Motor neuron (in vitro differentiated cells): ENCODE measurements at places on chromosomes 12 and 14.
A peak's percentile ranks its signal among the peaks of the same experiment; 100 is the strongest.

- ATAC-seq = no peak
These were observed 46.0 kb downstream of the TBK1 start for GRCh38 chr12:64497903-64498302.

DNA sequence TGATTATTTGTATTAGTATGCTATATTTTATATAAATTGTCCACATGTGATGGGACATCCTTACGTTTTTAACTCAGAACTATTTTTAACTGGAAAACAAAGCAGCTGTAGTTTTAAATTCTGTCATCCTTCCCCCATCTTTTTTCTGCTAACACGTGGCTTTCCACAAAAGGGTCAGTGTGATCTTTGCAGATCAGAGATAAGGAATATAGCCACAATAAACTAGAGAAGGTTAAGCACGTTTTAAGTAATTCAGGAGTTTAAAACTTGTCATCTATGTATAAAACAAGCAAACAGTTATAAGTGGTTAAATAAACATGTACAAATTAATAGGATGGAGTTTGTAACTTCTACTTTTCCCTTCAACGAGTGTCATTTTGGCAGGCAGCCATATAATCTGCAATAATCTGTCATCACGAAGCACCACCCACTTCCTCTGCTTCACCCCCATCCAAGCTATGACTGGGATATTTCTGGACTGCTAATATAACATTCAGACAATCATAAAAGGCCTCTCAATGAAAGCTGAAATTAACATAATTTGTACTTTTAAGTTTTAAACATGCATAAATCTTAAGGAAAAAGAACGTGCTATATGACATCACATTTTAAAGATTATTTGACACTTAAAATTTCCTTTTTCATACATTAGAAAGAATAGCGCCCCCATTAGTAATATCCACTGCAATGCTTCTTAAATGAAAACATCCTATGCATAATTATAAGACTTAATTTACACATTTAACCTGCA, 15.3 kb downstream of the TAOK3 start:
- ATAC-seq = no peak

DNA sequence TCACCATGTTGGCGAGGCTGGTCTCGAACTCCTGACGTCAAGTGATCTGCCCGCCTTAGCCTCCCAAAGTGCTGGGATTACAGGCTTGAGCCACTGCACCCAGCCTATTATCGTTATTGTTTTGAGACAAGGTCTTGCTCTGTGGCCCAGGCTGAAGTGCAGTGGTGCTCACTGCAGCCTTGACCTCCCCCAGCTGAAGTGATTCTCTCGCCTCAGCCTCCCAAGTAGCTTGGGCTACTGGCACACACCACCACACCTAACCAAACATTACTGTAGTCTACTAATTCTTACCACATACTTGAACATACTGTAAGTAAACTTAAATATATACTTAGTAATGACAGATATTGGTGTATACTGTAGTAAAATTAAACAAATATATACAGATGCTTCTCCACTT, 4.5 kb upstream of the CDCA4 start:
- ATAC-seq = no peak

DNA sequence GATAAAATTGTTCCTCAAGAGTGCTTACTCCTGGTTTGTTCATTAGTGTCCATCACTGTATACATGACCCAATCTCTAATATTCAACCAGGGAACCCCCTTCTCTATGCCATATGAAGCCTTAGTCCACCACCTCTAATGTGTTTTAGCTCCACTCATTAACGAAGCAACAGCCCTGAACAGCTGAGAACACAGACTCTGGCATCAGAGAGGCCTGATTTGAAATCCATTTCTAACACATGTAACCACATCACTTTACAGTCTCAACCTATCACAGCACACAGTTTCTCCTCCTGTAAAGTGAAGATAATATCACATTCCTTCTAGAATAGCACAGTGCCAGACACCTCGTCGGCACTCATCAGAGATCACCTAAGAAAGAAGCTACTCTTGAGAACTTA, 64.3 kb downstream of the C2CD5 start:
- ATAC-seq = no peak

DNA sequence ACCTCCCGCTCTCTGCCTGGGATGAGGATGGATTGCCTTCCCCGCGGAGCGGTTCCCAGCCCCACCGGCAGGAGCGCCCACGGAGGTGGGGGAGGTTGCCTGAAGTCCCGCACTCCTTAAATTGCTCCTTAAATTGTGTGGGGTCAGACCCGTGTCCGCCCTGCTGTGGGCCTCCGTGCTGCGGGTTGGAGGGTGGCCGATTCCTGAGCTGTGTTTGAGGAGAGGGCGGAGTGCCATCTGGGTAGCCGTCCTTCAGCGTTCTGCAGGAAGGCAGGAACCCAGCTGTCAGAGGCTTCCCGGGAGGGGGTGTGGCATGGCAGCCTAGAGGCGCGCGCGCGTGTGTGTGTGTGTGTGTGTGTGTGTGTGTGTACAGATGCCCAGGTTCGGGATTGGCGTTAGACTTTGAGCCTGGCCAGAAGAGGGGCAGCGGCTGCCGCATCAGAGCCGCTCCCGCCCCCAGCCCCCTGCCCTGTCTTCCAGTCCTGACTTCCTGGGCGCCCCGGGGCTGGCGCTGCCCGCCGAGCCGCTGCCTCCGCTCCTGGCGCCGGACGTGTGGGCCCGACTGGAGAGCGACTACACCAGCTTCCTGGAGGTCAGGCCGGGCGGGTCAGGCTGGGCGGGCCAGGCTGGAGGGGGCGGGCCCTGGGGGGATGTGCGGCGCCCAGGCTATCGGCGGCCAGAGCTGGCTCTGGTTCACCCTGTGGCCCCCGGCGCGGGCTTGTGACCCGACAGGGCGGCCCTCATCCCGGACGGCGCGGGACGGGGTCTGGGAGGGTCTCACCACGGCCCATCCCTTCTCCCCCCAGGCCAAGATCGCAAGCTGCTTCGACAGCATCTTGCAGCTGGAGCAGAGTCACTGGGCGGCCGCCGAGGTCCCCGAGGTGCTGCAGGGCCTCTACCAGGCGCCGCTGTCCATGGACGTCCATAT, 9.2 kb downstream of the EXOC3L4 start:
- ATAC-seq = peak; percentile 57

DNA sequence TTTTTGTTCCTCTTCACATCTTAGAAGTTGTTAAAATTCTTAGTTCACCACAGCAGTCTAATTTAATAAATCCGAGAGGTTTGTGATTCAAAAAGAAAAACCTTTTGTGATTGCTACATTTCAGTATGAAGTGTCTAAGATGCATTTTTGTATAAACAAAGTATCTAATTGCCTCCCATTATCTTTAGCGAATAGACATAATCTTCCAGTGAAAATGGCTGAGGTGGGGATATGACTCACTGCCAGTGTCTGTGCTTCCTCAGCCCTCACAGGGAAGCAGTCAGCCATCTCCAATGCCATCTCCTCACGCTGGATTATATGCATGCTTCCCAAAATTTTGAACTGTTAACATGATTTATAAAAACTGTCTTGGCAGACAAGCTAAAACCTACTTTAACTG, 7.6 kb downstream of the GCH1 start:
- no peak for ATAC-seq

DNA sequence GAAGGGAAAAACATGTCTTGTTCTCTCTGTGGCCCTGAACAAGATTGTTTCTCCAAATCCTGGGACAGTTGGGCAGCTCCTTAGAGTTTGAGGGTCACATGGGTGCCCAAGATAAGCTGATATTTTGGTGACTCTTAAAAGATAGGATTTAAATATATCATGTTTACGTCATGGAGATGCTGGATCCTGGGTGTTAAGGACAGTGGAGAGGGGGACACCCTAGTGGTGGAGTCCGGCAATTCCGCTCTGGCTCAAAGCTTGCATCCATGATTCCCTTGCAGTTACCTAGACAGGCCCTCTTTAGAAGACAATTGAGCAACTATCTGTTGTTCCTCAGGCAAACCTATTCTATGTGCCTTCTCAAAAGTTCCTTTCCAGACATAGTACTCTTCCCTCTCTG, 101.8 kb downstream of the CMKLR1 start:
- no peak for ATAC-seq

GRCh38 chr14:92886337-92886736, 36.6 kb upstream of the CHGA start:
- peak; percentile 29 for ATAC-seq

- peak; percentile 95 for ATAC-seq
These were observed 19.5 kb downstream of the ATF7IP start for GRCh38 chr12:14384783-14385638.

DNA sequence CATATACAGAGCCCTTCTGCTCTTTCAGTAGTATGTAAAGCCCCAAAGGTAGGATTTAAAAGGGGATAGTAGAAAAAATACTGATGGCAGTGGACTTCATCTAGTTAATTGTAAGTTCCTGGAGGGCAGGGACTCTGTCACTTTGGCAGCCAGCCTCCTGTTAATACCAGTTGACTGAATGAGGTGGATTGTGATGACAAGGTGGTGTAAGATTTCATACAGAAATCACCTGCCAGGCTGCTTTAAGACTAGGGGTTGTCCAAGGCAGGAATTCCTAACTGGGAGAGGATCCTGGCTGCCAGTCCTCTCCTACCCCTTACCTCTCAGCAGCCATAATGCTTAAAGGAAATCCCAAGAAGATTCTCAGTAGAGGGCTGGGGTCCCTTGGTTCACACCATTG, 7.3 kb downstream of the DYRK2 start:
- no peak for ATAC-seq

GRCh38 chr14:37720131-37720530, 124.7 kb downstream of the TTC6 start:
- ATAC-seq = no peak

- no peak for ATAC-seq
These were observed 371.9 kb downstream of the ATP23 start for GRCh38 chr12:58313091-58313855.

- no peak for ATAC-seq
These were observed 27.2 kb downstream of the KRT80 start for GRCh38 chr12:52164624-52165023.

- ATAC-seq = no peak
These were observed 14.2 kb upstream of the RNASE3 start for GRCh38 chr14:20877016-20877415.

DNA sequence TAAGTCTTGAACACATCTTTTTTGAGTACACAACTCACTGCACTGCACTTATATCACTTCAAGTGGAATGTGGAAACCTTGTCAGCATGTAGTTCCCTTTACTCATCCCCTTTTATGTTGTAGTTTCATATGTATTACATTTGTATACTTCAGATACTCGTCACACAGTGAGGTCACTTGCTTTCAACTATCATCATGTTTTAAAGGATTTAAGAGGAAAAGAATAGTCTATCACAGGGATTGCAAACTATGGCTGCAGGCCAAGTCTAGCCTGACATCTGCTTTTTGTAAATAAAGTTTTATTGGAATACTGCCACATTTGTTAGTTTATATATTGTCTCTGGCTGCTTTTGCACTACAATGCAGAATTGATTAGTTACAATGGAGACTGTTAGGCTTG, 24.3 kb downstream of the CNOT2 start:
- ATAC-seq = peak; percentile 49

- ATAC-seq = no peak
These were observed 3.1 kb upstream of the TXNRD1 start for GRCh38 chr12:104212516-104212915.

GRCh38 chr12:114676142-114676741, 7.7 kb downstream of the TBX3 start:
- no peak for ATAC-seq

DNA sequence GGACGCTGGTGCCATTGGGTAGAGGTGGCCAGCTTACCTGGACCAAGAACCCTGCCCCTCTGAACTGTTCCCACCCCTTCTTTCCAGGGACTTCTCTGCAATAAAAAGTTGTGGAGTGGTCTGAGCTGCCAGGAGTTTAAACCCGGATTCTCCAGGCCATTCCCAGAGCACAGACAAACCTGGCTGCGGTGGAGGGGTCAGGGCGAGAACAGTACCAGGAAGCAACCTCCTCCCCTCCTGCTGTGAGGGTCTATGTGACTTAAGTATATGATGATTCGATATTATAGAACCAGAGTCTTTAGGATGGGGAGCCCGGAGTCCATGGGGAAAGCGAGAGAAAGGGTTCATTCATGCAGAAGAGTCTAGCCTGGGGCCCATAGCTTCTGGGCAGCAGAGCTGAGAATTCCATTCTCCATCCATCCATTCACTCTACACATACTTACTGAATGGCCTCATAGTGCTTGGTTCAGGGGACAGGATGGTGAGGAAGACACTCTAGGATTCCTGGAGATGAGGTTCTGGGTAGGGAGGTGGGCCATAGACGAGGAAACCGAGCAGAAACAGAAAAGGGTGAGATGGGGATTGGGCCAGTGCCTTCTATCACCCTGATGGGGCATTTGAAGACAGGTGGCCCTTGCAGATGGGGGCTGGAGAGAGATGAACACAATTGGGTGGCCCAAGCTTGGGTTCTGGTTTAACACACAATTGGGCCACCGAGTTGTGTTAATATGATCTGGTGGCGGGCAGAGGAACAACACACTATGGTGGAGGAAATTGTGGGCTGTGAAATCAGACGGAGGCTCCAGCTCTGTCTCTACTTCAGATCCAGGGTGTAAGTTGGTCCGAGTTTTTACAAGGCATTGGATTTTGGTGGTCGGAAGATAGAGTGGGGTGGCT, 5.2 kb downstream of the KRT86 start:
- ATAC-seq = peak; percentile 11

DNA sequence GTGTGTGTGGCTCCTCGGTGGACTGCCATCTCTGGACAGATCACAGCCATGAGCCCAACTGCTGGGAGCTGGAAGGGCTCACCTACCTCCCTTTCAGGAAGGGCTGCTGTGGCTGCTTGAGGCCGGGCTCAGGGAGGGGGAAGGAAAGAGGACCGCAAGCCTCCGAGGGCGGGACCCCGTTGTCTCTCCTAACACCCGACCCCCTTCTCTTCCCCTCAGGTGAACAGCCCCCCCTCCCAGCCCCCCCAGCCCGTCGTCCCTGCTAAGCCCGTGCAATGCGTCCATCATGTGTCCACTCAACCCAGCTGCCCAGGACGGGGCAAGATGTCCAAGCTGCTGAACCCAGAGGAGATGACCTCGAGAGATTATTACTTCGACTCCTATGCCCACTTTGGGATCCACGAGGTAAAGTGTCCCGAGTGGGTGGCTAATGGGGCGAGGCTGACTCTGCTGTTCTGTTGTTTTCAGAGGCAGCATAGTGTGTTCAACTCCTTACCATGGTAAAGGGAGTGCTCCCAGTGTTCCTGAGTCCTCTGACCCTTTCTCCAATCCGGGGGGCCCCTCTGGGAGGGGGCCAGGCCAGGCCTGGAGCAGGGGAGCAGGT, 49.5 kb downstream of the PRMT8 start:
- no peak for ATAC-seq
